Stimulated activated CD8-positive, alpha-beta memory T cell treated with anti-CD3 and anti-CD28 coated beads, Interleukin-12 subunit alpha, Interleukin-12 subunit beta, amount 100 ng/mL, for 1 hour (primary cell): ENCODE measurements at places on chromosomes 3 and 15.

- DNase-seq, result no peak
These were observed 84.2 kb upstream of the ABHD2 start for GRCh38 chr15:89003865-89004725.

- no peak for DNase-seq
These were observed 54.5 kb upstream of the GOLGA6B start for GRCh38 chr15:72599855-72600464.

DNA sequence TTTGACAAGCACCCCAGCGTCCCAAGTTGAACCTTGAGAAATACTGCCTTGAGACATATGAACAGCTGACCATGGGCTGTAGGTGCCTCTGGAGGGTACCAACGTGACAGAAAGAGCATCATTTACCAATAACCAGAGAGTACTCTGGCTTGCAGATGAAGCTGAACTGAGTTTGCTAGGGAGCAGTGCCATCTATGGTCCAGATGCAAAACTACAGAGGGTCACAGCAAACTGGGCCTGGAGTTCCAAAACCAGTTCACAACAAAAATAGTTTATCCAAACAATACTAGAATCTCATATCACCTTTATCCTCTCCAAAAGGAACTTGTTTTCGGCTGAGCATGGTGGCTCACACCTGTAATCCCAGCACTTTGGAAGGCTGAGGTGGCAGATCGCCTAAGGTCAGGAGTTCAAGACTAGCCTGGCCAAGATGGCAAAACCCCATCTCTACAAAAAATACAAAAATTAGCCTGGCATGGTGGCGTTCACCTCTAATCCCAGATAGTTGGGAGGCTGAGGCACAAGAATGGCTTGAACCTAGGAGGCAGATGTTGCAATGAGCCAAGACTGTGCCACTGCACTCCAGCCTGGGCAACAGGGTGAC lies 69.3 kb downstream of the CHAC1 start:
- DNase-seq, result no peak

GRCh38 chr15:45180648-45181436 lies 6.9 kb downstream of the SHF start:
- no peak for DNase-seq

DNA sequence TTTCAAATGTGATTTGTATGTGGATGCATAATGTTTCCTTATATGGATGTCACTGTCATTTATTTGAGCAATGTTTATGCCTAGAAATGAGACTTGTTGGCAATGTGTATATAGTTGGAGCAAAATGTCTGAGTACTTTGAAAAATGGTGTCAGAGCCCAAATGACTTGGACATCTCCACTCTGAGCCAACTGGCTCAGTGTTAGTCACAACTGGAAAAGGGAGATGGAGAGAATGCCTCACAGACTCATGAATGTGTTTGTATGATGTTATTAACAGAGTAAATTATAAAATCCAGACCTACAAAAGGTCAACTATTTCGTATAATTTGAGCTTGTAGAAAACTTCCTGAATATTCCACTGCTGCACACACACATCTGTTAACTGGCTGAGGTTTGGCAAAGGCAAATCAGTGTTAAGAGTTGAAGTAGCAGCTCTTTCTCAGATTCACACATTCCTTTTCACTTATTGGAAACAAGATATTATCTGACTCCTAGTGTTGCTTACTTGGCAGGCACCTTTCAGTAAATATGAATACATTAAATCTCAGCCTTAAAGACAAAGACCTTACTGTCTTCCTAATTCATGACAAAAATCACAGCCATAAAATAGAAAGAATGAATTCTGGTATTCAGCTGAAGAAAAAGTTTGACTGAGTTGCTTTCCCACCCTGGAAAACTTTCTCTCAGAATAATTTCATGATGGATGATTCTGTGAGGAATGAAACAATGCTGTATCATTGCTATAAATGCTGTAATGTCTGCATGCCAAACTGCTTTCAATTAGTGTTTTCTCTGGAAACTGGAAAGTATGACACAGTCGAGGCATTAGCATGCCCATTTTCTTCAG lies 27.0 kb downstream of the ADIPOQ start:
- DNase-seq, result no peak

GRCh38 chr3:185069037-185070030 lies 83.5 kb downstream of the C3orf70 start:
- DNase-seq, result no peak

DNA sequence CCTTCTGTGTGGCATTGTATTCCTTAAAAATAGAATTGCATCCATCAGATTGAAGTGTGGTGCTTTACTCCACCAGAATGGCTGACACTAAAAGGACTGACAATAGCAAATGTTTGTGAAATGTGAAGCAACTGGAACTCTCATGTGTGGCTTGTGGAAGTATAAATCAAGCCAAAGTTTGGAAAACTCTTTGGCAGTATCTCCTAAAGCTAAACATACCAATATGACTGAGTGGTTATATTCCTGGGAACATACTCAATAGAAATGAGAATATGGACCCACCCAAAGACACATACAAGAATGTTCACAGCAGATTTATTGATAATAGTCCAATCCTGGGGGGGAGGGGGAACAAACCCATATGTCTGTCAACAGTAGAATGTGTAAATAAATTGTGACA lies 87.1 kb downstream of the RARB start:
- no peak for DNase-seq

GRCh38 chr3:53242155-53242554 lies 13.7 kb downstream of the TKT start:
- no peak for DNase-seq

DNA sequence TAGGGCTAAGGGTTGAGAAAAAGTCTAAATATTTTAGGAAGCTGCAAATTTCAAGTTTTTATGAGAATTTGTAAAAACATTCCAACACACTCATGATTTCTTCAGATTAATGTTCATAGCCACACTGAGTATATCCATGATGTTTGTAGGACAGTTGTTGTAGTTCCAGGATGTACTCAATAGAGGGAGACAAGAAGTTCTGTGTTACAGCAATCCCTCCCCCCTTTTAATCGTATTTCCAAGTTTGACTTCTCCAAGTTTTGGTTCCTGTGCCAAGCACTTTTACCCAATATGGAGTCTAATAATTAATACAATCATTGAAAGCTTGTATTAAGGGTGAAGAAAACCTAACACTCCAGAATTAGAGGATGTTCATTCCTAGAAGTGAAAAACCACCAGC lies 143.4 kb downstream of the FEZF2 start:
- no peak for DNase-seq

GRCh38 chr3:54262541-54262940 lies 140.2 kb downstream of the CACNA2D3 start:
- no peak for DNase-seq

DNA sequence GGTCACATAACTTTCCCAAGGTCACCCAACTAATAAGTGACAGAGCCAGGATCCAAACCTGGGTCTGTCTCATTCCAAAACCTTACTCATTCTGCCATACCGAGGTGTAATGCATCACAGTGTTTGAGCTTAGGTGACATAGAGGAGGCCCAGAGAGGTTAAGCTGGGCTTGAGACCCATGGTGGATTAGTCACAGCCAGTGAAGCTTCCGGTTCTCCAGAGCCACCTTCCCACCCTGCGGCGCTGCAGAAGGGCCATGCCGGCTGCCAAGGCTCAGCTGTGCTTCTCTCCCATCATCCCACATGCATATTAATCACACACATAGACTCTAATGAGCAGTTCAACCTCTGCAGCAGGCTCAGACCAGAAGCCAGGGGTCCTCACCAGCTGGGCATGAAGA lies 42.2 kb downstream of the SPSB4 start:
- no peak for DNase-seq

DNA sequence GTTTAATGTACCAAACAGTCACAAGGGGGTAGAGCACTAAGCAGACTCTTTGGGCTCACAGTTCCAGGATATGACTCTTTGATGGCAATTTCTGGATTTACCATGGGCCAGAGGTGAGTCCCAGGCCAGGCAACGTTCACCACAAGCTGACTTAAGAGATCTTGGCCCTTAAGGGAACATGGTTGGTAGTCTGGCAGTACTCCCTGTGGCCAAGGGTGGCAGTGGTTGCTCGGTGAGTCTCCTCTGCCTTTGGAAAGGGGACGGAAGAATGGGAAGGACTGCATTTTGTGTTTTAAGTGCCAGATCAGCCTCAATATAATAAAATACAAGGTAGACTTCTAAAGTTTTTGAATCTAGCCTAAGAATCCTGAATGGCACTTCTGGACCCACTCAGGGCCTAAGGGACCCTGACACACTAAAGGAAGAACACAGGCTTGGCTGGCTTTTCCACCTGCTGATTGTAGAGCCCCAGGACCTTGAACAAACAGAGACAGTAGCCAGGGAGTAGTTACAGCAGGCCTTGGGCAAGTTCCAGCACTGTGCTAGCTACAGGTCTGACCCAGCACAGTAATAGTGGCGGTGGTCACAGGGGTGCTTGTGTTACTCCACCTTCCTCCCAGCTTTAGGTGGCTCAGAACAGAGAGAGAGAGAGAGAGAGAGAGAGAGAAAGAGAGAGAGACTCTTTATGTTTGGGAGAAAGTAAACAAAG lies 730.7 kb upstream of the ALCAM start:
- no peak for DNase-seq

DNA sequence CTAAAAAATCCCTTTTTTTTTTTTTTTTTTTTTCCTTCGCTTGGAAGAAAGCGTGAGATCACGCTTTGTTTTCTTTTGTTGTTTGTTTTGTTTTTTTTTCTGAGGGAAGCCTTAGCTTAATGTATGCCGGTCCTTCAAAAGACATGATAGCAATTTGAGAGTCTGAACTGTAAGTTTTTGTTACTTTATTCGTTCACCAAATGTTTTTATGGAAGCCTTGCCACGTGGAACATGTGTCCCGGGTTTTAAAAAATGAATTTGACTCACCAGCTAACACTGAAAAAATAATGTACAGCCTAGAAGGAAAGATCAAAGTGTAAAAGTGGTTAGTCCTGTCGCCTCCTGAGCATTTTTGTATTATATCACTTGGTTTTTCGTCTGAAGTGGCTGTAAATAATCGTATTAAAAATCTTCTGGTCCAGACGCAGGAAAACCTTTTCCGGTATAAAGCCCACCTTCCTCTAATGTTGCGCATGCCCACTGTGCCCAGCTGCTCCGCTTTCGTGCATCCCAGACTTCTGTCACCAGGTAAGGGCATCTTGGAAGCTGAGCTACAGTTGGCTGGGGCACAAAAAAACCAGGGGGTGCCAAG lies 795 bp upstream of the MYNN start:
- DNase-seq, result peak; percentile 49

GRCh38 chr15:81299630-81300273 lies 24.2 kb downstream of the STARD5 start:
- DNase-seq, result no peak

DNA sequence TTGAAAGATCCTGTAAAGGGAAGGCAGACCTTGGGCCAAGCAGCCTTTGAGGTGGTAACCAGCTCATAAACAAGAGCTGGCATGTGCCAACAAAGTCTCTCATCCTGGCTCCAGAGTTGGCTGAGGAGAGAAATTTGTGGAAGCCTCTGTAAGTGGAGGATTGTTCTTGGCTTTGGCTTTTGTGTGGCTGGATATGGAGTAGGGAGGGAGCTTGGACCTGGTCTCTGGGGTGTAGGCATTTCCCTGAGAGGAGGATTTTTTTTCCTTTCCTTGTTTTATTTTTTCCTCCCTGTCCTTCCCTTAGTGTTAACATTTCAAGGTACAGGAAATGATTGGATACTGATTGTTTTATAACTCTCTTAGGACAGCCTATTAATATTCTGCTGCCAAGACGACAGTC lies 60.8 kb downstream of the ZNF609 start:
- no peak for DNase-seq

GRCh38 chr3:137199678-137200077 lies 241.9 kb downstream of the IL20RB start:
- no peak for DNase-seq

GRCh38 chr15:63264688-63265293 lies 12.6 kb upstream of the APH1B start:
- DNase-seq, result no peak

- no peak for DNase-seq
These were observed 166.6 kb upstream of the MCTP2 start for GRCh38 chr15:94064676-94065313.

DNA sequence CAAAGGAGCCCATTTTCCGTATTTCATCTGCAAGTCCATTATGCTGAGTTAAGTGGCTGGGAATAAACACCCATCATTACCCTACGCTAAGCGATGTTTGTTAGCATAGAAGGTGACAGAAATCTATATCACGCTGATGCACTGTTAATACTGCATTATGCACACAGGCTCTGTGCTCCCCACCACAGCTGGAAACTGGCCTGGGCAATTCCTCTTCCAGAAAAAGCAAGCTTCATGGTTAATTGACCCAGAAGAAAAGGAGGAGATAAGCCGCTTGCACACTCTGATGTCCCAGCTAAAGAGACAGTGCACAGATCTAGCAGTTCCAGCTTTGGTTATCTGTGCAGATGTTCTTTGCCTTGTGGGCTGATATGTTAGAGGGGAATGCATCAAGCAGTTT lies 232.6 kb downstream of the NTRK3 start:
- no peak for DNase-seq

GRCh38 chr3:133130168-133130567 lies 92.0 kb downstream of the TMEM108 start:
- DNase-seq, result no peak

DNA sequence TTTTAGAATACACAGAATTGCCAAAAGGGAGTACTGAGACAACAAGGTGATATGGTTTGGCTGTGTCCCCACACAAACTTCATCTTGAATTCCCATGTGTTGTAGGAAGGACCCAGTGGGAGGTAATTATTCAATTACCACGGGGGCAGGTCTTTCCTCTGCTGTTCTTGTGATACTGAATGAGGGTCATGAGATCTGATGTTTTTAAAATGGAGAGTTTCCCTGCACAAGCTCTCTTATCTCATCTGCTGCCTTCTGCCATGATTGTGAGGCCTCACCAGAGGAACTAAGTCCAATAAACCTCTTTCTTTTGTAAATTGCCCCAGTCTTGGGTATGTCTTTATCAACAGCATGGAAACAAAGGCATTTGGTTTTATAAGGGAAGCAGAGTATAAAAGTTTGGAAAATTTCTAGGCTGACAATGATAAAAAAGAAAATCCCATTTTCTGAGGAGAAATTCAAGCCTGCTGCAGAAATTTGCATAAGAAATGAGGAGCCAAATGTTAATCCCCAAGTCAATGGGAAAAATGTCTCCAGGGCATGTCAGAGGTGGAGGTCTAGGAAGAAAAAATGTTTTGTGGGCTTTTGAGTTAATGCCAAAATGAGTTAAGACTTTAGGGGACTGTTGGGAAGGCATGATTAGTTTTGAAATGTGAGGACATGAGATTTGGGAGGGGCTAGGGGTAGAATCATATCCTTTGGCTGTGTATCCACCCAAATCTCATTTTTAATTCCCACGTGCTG lies 130.5 kb upstream of the THRB start:
- DNase-seq, result no peak

DNA sequence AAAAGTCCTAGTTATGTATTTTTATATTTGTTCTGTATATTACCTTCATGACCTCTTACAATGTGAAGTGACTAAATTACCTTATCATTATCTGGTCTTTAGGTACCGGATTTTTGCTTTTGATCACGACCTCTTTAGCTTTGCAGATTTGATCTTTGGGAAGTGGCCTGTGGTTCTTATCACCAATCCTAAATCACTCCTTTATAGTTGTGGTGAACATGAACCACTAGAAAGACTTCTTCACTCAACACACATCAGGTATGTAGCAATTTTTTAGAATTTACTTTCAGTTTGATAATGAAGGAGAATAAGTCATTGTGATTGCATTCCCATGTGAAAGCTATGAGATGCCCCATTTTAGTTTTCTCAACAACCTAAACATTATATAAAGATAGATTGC lies 18.3 kb downstream of the TMEM62 start:
- DNase-seq, result no peak

GRCh38 chr3:129291236-129291886 lies 12.7 kb downstream of the HMCES start:
- no peak for DNase-seq

GRCh38 chr15:101121511-101122090 lies 130.2 kb downstream of the CHSY1 start:
- no peak for DNase-seq

- DNase-seq, result no peak
These were observed 762 bp upstream of the ARL6 start for GRCh38 chr3:97763586-97764406.
